ENCODE measurements at places on chromosomes 3 and 15.

DNA sequence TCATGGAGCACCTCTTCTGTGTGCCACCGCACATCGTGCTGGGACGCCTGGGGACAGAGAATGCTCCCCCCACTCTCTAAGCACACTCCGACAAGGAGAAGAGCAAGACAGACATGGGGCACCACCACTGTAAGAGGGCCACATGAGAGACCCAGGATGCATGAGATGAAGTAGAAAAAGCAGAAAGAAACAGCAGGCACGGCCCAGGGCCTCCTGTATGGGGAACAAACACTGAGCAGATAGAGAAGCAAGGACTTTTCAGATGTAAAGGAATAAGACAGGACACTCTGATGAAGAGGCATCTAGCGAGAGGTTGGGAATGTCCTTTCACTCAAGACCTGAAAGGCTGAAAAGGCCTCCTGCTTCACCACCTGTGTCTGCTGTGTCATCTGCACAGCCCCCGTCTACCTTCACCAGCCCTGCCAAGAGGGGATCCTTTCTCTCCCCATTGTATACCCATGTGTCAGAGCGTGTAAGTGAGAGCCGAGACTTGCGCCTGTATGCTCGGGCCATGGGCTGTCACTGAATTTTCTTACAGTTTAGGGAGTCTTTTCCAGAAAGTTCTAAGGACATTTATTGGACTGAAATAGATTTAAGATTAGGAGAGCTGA is 125.6 kb downstream of the LRRK1 start:
- DNase-seq: no peak

DNA sequence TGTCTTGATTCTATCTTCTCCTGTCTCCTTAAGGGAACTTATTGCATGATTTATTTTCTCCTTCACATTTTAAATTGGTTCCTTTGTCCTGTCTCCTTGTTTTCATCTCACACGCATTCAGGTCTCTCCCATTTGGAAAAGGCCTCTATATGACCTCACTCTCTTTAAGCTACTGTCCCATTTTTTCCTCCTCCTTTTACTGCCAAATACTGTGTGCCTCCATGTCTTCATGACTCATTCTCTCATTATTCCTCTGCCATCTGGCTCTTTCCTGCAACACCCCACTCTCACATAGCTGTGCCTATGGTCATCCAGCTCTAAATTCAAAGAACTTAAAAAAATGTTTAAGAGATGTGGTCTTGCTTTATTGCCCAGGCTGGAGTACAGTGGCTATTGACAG is 48.0 kb downstream of the TYRO3 start:
- DNase-seq: no peak

- no peak for DNase-seq
These were observed 148.9 kb downstream of the DPH6 start for GRCh38 chr15:35397027-35397426.

GRCh38 chr15:80856809-80857377 is 77.7 kb downstream of the CEMIP start:
- DNase-seq: peak; percentile 22

DNA sequence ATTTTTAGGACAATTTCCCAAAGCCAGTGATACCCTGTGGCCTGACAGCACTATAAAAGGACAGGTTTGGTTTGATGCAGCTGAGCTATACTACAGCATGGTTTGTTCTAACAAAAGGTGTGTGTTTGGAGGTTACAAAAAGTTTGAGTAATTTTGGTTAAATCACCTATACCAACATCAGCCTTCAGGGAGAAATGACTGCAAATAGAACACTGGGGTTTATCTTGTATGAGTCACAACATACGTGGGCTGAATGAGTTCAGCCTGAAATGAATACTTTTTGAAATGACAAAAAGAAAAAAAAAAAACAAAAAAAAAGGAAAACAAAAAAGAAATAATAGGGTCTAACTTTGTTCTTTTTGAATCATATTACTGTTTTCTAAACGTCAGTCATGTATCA is 345.7 kb downstream of the CNTN3 start:
- no peak for DNase-seq

GRCh38 chr15:52163321-52164190 is 27.6 kb downstream of the GNB5 start:
- no peak for DNase-seq

DNA sequence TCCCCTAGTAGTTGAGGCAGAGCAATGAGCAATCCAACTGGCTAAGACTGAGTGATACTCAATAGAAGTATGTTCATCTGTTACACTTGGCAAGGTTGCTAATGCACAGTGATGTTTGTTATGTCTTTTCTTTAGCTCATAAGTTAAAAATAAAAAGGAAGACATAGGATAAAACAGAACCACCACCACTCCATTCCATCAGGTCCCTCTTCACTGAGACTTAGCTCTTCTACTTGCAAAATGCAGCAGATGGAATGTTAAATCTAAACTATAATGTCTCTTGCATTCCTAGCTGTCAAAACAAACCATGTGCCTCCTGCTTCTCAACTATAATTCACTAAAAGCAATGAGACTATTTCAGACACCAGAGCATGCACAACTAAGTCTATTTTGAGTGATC is 265.6 kb upstream of the UBE2E2 start:
- DNase-seq: no peak

GRCh38 chr15:70145261-70145660 is 47.5 kb upstream of the TLE3 start:
- DNase-seq: no peak

GRCh38 chr3:123651449-123652341 is 66.8 kb upstream of the HACD2 start:
- DNase-seq: no peak

GRCh38 chr3:36993326-36994283 is at the start of gene MLH1:
Gene MLH1 (plus strand): TSS chr3:36993518. CDS start chr3:36993548, 30 bp downstream.
- DNase-seq: no peak

- no peak for DNase-seq
These were observed 220.4 kb downstream of the SNRPN start for GRCh38 chr15:25175033-25175788.

GRCh38 chr3:188169830-188170455 is 16.0 kb downstream of the LPP start:
- DNase-seq: no peak

DNA sequence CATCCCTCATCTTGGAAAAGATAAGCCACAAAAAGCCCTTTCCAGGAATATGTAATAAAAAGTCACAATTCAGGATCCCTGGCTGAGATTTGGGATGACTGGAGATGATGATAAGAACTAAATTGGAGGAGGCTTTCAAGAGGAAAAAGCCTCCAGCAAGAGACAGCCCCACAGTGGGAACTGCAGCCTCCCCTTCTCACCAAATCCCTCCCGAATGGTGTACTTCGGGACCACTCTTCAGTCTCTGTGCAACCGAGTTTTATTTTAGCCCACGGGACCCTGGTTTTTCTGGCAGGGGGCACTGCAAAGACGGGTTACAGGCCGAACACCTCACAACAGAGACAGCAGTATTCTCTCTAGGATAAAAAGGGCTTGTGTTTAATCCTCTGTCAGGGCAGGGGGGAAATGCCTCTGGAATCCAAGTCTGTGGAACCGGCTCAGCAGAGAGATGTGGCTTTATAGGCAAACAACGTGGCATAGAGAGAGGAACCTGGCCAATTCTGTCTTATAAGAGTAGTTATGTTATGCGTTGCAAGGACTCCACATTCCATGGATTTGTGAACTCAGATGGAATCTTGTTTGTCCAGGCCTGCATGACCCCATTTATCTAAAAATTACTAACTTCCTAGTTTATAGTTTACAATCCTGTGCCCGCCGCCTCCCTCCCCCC is 1.2 kb upstream of the LMCD1 start:
- DNase-seq: peak; percentile 34

GRCh38 chr3:187000711-187001151 is 70.4 kb downstream of the ST6GAL1 start:
- DNase-seq: no peak

GRCh38 chr3:16547561-16548357 is 34.3 kb upstream of the RFTN1 start:
- no peak for DNase-seq

DNA sequence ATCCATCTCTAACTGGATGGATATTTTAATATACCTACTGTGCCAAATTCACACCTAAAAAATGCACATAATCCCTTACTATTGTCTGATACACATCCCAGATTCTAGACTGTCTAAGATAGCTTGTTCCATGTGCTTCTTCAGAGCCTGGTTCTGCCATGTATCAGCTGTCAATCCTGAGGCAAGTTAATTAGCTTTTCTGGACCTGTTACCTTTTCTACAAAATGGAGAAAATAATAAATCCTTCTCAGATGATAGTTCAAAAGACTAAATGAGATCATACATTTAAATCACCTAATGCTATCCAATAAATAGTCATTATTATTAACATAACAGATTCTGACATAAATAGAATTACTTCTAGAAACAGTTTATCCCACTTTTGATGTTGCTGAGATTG is 66.1 kb downstream of the KBTBD12 start:
- DNase-seq: no peak

- DNase-seq: peak; percentile 65
These were observed at the start of gene INSYN1 for GRCh38 chr15:73753250-73754130. Gene INSYN1 (minus strand): TSS chr15:73753351. CDS start chr15:73751130, 2,221 bp downstream.

- DNase-seq: no peak
These were observed 104.4 kb downstream of the DNAJB8 start for GRCh38 chr3:128362026-128362965.

GRCh38 chr3:134052370-134052769 is 22.6 kb upstream of the SLCO2A1 start:
- DNase-seq: no peak

GRCh38 chr3:171455603-171456550 is 4.3 kb downstream of the TNIK start:
- no peak for DNase-seq

DNA sequence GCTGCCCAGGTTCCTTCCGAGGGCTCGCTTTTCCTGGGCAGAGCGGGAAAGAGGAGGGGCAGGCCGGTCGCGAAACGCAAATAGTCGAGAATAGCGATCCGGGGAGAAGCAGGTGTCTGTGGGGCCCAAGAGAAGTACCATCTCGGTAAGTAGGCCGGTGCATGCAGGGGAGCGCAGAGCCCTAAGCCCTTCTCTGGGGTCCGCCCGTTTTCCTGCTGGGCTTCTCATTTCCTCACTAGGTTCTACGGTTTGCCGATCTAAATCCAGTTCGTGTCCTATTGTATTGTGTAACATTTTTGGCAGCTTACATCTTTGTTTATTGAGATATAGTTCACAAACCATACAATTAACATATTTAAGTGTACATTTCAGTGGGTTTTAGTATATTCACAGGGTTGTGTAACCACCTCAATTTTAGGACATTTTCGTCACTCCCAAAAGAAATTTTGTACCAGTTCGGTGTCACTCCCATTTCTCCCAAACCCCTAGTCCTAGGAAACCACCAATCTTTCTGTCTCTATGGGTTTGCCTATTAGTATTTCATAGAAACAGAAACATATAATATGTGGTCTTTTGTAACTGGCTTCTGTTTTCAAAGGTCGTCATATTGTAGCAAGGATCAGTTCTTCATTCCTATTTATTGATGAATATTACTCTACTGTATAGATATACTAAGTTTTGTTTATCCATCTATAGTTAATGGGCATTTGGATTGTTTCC is 6.8 kb upstream of the TRIM69 start:
- DNase-seq: peak; percentile 80

DNA sequence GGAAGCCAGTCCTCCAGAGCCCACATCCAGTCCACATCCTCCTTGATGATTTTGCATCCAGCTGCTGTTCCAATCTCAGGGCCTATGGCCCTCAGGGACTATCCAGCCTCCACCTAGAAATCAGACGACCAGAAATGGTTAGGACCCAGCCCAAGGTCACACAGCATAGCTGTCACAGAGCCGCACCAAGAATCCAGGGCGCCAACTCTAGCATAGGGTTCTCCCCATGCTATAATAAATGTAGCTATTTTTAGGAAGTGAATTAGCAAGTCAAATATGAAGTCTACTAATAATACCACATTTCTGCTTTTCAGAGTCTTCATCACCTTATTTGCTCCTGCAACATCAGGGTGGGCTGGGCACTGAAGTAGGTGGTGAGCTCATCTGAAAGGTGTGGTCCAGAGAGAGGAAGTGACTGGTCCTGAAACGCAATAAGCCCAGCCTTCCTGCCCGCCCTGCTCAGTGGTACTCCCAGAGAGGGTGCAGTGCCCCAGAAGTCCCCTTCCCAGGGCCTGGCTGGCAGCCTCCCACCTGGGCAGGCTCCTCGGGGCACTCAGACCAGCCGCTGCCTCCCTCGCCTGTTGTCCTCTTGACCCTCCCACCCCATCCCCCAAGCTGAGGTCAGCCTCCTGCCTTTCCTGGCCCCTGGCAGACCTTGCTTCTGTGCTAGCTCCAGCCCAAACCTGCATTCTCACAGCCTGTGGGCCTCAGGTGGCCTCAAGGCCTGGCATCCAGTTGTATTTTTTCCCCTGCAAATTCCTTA is 17.6 kb upstream of the CYP11A1 start:
- peak; percentile 64 for DNase-seq

- peak; percentile 91 for DNase-seq
These were observed at the start of gene ZNF35 for GRCh38 chr3:44648564-44649229. Gene ZNF35 (plus strand): TSS chr3:44648732. CDS start chr3:44651068, 2,336 bp downstream.

- DNase-seq: no peak
These were observed 866.0 kb upstream of the NR2F2 start for GRCh38 chr15:95464509-95464908.

GRCh38 chr3:195703776-195704175 is 17.0 kb upstream of the MUC20 start:
- DNase-seq: no peak

GRCh38 chr15:62895139-62895866 is 147.2 kb upstream of the TPM1 start:
- DNase-seq: no peak

- peak; percentile 36 for DNase-seq
These were observed 74.0 kb upstream of the MANF start for GRCh38 chr3:51311055-51311454.

GRCh38 chr15:26660241-26660640 is 112.6 kb downstream of the GABRB3 start:
- no peak for DNase-seq

- peak; percentile 27 for DNase-seq
These were observed 113.2 kb downstream of the PPP2R3A start for GRCh38 chr3:136078421-136079364.

DNA sequence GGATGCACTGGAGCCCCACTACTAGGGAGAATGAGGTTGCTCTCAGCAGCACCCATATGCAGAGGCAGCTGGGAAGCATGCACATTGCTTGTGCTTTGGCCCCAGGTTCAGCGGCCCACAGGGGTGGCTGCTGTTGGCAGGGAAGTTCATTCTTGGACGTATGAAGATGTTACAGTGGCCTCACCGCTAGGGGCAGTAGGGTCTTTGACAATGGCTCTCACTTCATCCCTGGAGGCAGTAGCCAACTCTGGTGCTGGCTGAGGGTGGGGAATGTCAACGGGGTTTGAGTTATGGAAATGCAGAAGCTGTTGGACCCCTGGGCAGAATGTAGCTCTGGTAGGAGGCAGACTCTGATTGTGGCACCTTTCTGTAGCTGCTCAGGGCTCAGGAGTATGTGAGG is 279.9 kb downstream of the SCAPER start:
- no peak for DNase-seq
